Activated T-cell treated with anti-CD3 and anti-CD28 coated beads for 24 hours (primary cell): ENCODE measurements at places on chromosomes 2 and 18.

DNA sequence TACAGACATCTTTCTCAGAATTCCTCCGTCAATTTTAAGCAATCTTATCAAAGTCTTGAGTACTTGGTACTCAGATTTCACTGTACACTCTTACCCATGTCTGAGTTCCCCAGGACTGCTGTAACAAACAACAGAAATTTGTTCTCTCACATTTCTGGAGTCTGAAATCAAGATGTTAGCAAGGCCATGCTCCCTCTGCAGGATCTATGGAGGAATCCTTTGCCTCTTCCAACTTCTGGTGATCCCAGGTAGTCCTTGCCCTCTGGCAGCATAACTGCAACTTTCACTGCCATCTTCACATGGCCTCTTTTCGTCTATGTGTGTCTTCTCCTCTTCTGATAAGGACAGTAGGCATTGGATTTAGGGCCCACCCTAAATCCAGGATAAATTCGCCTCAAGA is 17.1 kb upstream of the CACNB4 start:
- DNase-seq, result no peak

GRCh38 chr2:160952464-160953254 is 207.6 kb upstream of the TANK start:
- no peak for DNase-seq

DNA sequence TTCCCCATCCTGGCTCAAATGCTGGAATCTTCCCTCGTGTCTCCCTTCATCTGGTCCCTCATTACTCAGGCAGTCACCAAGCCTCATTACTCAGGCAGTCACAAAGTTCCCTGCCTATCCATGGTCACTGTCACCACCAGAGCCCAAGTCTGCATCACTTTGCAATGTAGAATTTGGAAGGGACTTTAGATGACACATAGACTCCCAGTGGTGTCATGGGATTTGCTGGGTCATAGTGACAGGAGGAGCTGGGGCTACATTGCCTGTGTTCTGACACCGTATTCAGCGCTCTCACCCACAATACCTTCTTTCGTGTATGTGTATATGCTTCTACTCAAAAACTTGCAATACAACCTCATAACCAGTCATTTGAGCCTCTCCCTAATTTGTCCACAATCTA is 2.1 kb upstream of the EMILIN1 start:
- no peak for DNase-seq

- DNase-seq, result no peak
These were observed 160.5 kb downstream of the TMEM163 start for GRCh38 chr2:134558208-134558830.

DNA sequence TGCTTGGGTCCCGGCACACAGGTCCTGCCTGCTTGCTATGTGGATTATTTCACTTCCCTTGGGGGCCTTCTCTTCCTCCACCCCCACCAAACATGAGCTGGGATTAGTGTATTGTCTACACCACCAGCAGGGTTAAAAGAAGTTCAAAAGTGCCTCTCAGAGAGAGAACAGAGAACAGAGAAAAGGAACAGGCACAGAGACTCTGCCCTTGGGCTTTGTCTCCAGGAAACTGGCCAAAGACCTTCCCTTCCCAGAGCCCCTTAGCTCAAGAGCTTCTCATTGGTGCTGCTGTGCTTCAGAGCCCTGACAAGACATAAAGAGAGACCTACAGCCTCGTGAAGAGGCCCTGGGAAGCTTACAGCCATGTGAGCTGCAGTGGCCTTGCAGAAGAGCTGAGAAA is 7.1 kb upstream of the FIGLA start:
- no peak for DNase-seq

DNA sequence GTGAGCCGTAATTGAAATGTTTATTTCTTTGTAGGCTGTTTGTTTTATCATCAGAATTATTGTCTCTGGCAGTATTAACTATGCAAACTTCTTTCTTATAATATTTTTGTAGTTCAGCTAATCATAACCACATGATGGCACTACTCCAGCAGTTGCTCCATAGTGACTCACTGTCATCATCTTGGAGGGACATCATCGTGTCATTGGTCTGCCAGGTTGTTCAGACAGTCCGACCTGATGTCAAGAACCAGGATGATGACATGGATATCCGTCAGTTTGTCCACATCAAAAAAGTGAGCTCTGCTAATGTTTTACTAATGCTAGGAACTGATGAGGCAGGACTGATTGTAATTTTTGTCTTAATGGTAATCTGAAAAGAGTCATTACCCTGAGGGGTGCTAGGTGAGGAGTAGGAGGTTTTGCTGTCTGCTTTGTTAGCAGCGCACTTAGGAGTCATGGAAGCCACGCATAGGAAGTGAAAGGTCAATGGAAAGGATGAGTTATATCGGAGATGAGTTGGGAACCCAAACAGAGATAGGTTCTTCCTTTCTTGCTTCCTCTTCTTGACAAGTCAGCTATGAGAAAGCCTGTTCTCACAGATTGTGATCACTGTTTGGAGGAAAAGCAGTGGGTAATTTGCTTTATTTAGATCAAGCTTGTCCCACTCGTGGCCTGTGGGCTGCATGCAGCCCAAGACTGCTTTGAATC is 49.2 kb downstream of the PIKFYVE start:
- no peak for DNase-seq

DNA sequence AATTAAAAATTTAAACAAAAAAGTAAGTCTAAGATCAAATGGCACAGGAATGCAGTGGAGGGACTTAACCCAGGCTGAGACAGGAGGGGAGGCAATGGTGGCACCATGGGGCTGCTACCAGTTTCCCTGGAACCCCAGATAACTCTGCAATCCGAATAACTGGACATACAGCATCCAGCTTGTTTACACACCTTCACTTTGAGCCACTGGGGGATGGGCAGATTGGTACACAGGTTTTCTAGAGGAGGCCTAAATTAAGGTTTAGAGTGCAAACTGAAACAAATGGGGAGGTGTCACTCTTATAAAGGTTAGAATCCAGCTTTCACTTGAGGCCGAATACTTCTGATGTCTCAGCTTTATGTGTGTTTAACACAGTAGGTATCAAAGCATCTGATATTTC is 189.3 kb upstream of the FN1 start:
- no peak for DNase-seq

DNA sequence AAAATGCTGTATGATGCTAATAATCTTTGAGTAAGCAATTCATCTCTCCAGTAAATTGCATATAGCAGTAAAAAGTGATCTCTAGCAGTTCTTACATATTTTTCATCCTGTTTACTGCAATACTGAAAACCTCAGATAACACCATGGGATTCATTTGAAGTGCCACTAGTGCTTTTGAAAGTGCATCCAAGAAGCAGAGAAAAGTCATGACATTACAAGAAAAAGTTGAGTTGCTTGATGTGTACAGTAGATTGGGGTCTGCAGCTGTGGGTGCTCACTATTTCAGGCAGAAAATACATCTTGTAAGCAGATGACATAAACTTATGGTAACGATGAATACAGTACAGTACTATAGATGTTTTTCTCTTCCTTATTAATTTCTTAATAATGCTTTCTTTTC is 1984.9 kb upstream of the LRRTM1 start:
- no peak for DNase-seq

DNA sequence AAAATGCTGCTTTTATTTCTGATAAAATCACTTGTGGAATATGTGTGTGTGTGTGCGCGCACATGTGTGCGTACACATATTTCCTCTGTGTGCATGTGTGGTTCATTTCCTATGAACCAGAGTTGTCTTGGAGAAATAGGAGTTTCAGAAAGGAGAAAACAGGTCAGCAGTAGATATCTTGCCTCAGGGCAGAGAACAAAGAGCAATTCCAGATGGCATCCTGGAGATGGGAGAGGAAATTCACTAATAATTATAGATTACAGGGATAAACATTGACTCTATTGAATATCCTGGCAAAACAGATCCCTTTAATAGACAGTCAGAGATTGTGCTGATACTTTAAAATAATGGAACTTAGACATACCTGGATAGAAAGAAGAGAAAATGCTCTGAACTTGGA is 298.0 kb downstream of the TRIB2 start:
- DNase-seq, result no peak

GRCh38 chr2:36549165-36549574 is 48.8 kb downstream of the FEZ2 start:
- DNase-seq, result no peak

- no peak for DNase-seq
These were observed 20.5 kb upstream of the C1D start for GRCh38 chr2:68083346-68083745.
